Left cardiac atrium (tissue), 4 donors: ENCODE measurements at places on chromosomes 7 and 10.

DNA sequence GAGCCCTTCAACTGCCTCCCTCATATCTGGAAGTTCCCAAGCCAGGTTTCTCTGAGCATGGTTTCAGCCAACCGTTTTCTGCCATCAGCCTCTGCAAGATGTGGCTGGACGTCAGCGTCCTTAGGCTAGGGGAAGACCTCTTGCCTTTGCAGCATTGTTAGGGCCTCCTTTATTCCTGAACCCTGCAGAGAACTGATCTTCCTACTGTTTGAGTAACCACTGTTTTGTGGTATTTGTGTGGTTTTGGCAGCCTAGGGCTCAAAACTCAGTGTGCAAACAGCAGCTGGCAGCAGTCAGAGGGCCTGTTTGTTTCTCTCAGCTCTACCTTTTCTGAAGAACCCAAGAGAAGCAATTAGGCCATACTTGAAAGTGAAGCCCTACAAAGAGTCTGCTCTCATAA, 83.4 kb upstream of the SEMA3E start:
- DNase-seq = no peak

DNA sequence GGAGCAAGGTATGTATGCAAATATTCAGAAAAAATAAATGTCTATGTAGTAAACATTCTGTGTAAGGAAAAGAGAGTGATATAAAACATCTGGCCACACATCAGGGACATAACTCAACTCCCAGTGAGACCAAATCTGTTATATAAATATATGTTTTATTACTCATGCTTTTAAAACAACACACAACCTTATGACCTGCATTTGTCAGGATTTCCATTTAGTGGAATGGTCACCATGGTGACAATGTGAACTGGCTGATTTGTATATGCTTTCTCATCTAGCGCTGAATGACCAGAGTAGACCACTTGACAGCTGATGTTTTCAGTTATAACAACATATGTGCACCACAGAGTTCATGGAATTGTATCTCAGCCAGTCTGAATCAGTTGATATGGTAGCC, 551.7 kb downstream of the HTR7 start:
- no peak for DNase-seq

GRCh38 chr7:142784716-142785115, 13.9 kb downstream of the PRSS2 start:
- no peak for DNase-seq

- no peak for DNase-seq
Observed at GRCh38 chr10:9076066-9076465, 1021.6 kb downstream of the GATA3 start.

DNA sequence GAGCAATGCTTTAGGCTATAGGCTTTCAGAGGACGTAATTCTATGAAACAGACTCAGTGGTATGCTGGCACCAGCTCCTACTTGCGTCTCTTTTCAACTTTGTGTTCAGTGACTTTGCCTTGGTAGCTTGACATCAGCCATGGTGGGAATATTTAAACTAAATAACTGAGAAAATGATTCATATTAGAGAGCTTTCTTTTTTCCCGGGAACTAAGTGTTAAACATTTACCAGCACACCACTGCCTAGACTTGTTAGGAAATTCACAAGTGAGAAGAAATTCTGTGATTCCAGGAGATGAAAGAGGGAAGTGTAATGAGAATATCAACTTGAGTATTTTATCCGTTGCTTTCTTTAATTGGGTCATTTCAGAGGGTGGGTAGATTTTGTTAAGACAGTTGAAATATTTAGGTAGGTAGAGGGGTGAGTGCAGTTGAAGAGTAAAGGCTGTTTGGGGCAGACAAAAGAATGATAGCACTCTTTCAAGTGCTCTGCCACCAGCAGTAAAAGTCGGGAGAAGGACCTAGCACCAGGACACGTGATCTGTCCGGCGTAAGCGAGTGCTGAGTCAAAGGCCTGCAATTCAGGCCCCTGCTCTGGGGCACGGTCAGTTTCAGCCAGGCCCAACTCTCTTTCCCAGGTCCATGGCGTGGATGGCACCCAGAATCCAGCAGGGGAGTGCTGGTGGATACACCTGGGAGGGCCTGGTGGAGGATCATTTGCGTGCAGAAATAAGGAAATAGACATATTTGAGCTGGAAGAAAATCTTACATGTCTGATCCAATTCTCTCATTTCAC, 206.3 kb downstream of the SNX10 start:
- no peak for DNase-seq

- DNase-seq = no peak
Observed at GRCh38 chr10:22427890-22428571, 82.7 kb downstream of the SPAG6 start.

- DNase-seq = no peak
Observed at GRCh38 chr7:90025771-90026170, 128.5 kb upstream of the STEAP1 start.

DNA sequence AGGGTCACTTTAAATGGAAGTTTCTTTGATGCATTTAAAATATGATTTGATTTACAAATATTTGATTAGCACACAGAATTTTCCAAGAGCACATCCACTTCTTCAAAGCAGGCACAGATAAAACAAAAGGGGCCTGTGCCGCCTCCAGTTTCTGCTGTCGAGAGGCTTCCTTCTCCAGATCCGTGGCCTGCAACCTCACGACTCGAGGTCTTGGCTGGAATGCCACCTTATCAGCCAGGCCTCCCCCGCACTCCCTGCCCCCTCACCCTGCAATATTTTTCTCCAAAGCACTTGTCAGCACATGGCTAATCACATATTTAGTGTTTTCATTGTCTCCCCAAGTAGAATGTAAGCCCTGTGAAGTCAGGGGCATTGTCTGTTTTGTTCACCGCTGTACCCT, 12.5 kb downstream of the PYROXD2 start:
- DNase-seq = no peak

DNA sequence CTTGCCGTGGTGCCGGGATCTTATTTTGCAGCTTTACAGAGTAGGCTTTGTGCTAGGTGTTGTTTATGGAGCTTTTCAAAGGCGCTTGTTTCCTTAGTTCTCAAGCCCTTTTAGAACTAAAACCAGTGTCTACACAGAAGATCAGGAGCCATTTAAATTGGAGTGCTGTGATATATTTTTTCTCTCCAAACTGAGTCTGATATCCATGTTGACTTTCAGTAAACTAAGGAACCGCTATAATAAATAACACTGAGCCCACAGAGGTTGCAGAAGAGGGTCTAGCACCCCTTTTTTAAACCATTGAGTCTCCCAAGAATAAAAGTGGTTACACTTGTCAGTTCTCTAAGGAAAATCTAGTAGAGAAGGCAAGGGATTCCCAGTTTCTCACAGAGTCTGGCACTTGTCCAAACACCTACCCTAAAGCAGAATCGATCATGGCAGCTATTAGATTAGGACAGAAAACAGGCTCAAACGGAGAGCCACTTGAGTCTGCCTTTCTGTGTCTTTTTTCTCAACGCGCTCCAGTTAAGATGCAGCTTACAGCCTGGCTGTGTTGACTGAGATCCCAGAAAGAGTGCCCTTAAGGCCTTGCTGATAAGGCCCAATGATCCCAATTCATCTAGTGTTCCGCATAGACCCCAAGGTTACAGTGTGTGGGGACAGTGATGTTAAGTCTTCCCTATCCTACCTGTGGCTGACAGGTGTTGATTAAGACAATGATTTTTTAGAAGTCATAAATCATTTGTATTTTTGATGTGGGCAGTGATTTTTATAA, 804 bp downstream of the TMEM106B start:
- no peak for DNase-seq

- DNase-seq = no peak
Observed at GRCh38 chr7:18721429-18721828, 225.9 kb downstream of the HDAC9 start.

DNA sequence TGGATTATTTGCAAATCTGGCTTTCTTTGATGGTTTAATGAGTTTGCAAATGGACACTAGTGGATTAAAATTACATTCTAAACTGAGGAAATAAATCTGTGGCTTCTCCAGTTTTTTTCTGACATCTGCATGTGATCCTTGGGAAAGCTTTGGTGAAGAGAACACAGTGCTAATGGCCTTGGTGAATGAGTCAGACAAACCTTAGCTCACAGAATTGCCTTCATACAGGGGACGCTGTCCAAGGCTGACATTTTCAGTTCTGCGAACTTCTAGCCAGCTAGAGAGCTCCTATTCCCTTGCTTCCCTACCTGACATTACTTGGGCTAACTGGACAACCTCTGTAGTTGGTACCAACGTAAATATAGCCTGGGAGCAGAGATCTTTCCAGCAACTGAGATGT, 21.2 kb downstream of the BMPER start:
- DNase-seq = no peak

- DNase-seq = peak; percentile 65
Observed at GRCh38 chr7:79820387-79820786, 314.2 kb upstream of the GNAI1 start.

DNA sequence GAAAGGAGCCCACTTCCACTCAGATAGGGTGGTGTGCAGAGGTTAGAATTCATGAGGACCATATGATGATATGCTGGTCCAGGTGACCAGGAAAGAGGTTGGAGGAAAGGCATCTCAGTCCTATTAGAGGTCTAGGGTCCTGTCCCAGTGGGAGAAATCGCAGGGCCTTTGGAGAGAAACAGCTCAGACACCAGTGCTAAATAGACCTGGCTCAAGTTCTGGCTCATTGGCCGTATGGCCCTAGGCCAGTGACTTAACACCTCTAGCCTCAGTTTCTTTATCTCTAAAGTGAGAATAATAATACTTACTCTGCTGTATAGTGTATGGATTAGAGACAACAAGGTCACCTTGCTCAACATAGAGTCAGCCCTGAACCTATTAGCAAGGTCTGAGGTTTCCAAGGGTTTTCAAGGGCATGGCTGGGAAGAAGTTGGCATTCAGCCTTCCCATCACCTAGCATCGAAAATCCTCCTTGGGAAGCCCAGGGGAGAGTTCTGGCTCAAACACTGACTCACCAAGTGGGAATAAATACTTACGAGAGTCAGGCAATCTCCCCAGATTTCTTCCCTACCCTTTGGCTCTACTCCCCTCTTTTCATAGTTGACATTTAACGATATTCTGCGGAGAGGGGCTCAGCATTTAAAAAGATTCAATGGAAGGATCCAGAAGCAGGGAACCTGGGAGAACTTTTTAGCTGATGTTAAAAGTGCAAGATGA, 473.1 kb upstream of the PODXL start:
- no peak for DNase-seq

- DNase-seq = no peak
Observed at GRCh38 chr10:105358911-105359310, 717.8 kb downstream of the SORCS3 start.

DNA sequence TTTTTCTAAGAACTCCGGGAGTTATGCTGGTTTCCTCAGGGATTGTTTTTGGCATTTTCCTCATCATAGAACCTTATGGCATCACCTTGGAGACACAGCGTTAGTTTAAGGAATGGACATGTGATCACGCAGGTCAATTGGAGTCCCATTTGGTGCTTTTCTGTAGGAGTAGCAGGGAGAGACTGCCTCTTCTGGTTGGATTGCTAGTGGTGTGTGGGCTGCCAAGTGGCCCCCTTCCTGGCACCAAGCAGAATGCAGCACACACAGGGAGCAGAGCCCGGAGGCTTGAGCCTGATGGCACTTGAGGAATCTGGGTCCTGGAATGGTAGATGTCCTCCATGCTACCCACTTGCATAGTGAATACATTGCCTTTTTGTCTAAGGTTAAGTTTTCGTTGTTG, 57.9 kb downstream of the SDK1 start:
- no peak for DNase-seq

- DNase-seq = no peak
Observed at GRCh38 chr7:50226145-50226544, 78.4 kb upstream of the IKZF1 start.

GRCh38 chr10:61465901-61466632, 12.9 kb upstream of the TMEM26 start:
- no peak for DNase-seq

DNA sequence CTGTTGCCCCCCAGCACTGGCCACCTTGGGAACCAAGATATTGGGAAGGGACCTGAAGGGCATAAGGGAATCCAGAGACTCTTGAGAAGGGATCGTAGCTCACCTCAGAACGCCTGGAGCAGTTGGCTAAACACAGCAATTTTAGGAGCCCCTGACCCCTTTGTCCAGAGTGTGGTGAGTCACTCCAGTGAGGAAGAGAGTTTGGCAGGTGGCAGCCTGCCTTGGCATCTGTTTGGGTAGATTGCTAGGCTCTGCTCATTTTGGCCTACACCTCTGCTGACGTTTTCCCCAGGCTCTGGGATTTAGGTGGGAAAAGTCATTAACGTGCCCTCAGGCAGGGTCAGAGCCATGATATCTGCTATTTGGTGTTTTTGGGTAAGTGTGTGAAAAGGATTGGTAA, 100.6 kb downstream of the GRB10 start:
- DNase-seq = no peak

- no peak for DNase-seq
Observed at GRCh38 chr7:69714886-69715576, 116.8 kb downstream of the AUTS2 start.

GRCh38 chr7:33694006-33694405, 211.3 kb upstream of the BMPER start:
- no peak for DNase-seq

GRCh38 chr10:85575441-85575840, 791.2 kb downstream of the GRID1 start:
- no peak for DNase-seq

DNA sequence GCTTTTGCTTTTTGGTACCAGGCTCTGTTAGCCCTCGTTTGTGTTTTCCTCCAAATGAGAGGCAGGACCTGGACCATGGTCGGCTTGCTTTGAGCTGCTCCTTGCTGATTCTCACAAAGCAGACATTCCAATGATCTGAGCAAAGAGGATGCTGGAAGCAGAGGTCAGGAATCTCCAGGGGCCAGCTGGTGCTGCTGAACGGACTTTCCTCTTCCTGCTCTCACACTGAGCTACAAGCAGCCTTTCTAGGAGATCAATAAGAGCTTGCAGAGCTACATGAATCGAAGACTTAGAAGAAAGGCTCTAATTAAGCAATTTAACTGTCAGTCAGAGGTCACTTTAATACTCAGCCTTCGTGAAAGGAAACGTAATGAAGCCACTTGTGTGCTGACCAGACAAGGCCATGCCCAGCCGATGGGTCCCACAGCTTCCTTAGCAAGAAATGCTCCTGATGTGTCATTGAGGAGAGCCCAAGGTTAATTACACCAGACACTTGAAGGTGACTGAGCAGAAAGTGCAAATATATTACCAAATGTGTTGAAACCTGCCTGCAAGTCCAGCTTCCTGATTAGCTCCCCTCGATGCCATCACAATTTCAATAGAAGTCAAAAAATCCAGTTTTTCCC, 151.3 kb upstream of the RSU1 start:
- peak; percentile 43 for DNase-seq

DNA sequence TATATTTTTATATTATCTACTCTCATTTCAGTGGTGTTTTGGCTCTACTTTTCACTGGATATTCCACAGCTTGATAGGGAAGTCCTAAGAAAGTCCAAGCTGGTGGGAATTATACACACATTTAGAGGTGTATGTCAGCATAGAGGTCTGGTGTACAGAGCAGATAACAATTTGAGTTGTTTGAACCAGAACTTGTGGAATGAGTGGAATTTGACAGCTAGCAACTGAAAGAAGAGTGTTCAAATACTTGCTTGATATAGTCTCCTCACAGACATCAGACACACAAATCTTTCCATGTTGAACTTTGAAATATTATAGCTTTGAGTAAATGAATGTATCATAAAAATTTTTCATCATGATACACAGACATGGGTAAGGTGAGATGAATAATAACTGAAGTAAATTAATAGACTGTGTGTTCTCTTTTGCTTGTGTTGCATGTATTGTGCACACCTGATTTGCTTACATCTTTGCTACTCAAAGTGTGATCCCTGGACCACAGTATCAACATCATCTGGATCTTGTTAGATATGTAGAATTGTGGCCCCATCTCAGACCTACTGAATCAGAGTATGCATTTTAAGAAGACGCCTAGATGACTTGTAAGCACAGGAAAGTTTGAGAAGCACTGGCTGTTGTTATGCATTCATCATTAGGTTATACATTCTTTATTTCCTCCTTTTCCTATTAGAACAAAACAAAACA, 91.5 kb downstream of the ABCA13 start:
- DNase-seq = no peak
